Right cardiac atrium (tissue), 5 donors: ENCODE measurements at places on chromosomes 11 and 22. TPM values are rescaled to one million over a fixed set of nuclear protein-coding genes. Genes with fewer than 3 reads are reported as not detected.

- no peak for DNase-seq
These were observed 12.3 kb upstream of the SOX10 start for GRCh38 chr22:37996515-37997246.

The NDUFV1 gene
- 440 TPM for total RNA-seq

GRCh38 chr11:76700177-76701100 lies 29.9 kb upstream of the LRRC32 start:
- DNase-seq: no peak

The OR51B5 gene
- 0.33 TPM for total RNA-seq

The SHISAL1 gene
- 1.0 TPM for total RNA-seq

The IL10RA gene
- total RNA-seq: 11.2 TPM

GRCh38 chr11:75369560-75370255 lies 18.2 kb upstream of the ARRB1 start:
- no peak for DNase-seq

The OVCH2 gene
- not detected for total RNA-seq

GRCh38 chr11:35615921-35616900 lies 2.0 kb upstream of the FJX1 start:
- no peak for DNase-seq

The OR52I1 gene
- not detected for total RNA-seq

- no peak for DNase-seq
These were observed 55.5 kb downstream of the PDHX start for GRCh38 chr11:34971928-34972327.

GRCh38 chr22:22593250-22593649 lies 34.2 kb upstream of the PRAME start:
- no peak for DNase-seq

The CCDC116 gene
- total RNA-seq: not detected

The ELMOD1 gene
- 11.0 TPM for total RNA-seq

- DNase-seq: no peak
These were observed 49.2 kb downstream of the APOL5 start for GRCh38 chr22:35766654-35767580.

The TIGD3 gene
- total RNA-seq: not detected

The KCNJ5 gene
- total RNA-seq: 9.3 TPM

The ARHGAP42 gene
- 6.6 TPM for total RNA-seq

DNA sequence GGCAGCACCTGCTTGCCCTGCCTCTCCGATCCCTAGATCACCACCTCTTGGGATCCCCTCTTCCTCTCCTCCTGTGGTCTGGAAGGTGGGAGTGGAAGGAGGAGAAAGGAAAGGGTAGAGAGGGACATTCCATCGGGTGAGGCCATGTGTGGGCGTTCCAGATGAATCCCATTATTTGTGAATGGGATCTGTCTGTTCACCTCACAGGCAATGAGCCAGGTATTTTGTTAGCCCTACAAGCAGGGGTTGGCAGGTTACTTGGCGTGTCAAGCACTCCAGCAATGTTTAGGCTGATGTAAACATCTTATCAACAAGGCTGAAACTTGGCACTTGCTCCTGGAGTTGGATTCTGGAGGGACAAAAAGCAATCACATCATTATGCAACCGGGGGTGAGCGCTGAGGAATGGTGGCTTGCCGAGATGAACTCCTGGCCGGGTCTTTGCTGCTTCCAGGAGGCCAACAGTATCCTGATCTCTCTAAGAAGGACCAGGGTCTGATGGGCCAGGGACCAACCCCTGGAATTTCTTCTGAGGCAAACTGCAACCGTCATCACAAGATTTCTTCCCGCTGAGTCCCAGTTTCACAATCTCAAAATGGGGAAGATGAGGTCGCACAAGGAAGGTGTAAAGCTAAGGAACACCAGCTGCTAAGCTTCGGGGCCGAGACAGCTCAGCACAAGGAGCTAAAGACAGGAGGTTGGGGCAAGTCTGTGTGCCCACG lies 7.8 kb downstream of the ADAMTS8 start:
- DNase-seq: peak; percentile 41

The ASPHD2 gene
- 0.50 TPM for total RNA-seq

The CDON gene
- 32.2 TPM for total RNA-seq
